ENCODE measurements at places on chromosomes 7 and 10.

GRCh38 chr7:130069179-130069977, 956 bp upstream of the KLHDC10 start:
- no peak for DNase-seq

GRCh38 chr10:71038091-71038633, 149.8 kb upstream of the PCBD1 start:
- DNase-seq: no peak

- no peak for DNase-seq
Observed at GRCh38 chr7:51150193-51150592, 166.4 kb downstream of the COBL start.

- DNase-seq: no peak
Observed at GRCh38 chr7:25646726-25647413, 418.6 kb upstream of the NPVF start.

DNA sequence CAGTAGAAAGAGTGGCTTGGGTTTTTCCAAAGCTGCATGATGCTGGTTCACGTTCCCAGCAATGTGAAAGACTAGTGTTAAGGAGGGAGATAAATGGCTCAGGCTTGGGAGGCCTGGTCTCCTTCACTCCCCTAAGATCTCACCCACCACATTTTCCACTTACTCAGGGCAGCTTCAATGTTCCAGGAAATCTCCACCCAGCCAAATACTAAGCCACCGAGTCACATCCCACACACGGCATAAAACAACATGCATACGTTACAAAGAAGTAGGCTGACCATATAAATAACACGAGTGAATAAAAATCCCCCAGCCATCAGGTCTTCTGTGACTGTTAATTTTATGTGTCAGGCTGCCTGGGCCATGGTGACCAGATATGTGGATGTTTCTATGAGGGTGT, 303.5 kb downstream of the SFMBT2 start:
- no peak for DNase-seq

GRCh38 chr7:129108581-129108980, 35.9 kb upstream of the TSPAN33 start:
- no peak for DNase-seq

DNA sequence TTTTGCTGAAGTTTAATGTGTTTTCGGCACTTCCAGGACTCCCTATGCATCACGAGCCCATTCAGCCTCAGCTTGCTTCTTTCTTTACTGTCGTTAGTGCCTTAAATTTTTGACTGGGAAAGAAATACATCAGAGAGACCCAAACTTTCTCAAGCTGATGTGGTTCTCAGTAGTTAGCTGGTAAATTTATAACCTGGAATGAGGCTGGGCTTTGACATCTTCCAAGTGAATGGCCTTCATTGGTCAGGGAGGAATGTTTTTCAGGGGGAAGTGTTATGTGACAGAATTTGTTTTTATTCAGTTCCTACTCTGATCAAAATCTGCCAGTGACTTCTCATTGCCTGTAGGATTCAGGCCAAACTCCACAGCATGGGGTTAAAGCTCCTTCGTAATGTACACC, 296.9 kb downstream of the SORCS3 start:
- DNase-seq: no peak

GRCh38 chr10:89164920-89165319, 42.2 kb downstream of the CH25H start:
- no peak for DNase-seq

Data from stimulated activated CD4-positive, alpha-beta T cell treated with anti-CD3 and anti-CD28 coated beads, Interleukin-2, amount 100 ng/mL, for 4 hours (primary cell).